ENCODE measurements at places on chromosomes 16 and 17. TPM values are rescaled to one million over a fixed set of nuclear protein-coding genes. Genes with fewer than 3 reads are reported as not detected.
A peak's percentile ranks its signal among the peaks of the same experiment; 100 is the strongest.

TNS4 gene
- 27.1 TPM for total RNA-seq

SLC47A1 gene
- total RNA-seq = 1.3 TPM

HOXB3 gene
- not detected for total RNA-seq

GLP2R gene
- under 0.01 TPM for total RNA-seq

CDH16 gene
- total RNA-seq = 1.8 TPM

RAB11FIP4 gene
- 16.4 TPM for total RNA-seq

MT2A gene
- total RNA-seq = 34.0 TPM

CDH15 gene
- under 0.01 TPM for total RNA-seq

ARL17B gene
- total RNA-seq = 1.5 TPM

CBX8 gene
- 2.7 TPM for total RNA-seq

TBC1D3H gene
- total RNA-seq = not detected

- DNase-seq = no peak
These were observed 333.1 kb upstream of the MAF start for GRCh38 chr16:79933603-79934002.

DNA sequence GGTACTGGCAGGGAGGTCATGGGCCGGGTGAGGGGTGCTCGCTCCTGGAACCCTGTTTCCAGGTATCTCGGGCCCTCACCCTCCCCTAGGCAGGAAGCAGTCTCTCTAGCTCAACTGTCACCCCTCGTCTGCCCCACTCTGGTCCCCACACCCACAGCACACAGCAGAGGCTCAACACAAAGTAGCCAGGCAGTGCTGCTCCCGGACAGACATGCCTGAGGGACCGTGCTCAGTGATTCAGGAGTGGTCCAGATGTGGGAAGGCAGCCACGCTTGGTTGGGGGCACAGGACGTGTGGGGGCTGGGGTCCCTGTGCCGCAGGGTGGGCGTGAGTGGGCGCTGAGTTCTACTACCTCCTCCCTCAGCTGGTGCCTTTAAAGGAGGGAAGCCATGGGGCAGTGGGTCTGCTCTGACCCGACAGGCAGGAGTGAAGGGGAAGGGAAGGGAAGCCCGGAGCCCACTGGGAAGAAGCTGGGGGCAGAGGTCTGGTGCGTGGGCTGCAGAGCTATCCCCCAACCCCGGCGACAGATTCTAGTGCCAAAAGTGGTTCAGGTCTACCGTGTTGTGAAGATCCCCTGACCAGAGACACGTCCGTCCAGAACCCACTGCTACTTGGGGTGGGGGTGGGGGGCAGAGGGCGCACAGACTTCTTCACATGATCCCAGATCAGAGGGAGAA, 11.8 kb downstream of the SLC16A3 start:
- no peak for DNase-seq

DNA sequence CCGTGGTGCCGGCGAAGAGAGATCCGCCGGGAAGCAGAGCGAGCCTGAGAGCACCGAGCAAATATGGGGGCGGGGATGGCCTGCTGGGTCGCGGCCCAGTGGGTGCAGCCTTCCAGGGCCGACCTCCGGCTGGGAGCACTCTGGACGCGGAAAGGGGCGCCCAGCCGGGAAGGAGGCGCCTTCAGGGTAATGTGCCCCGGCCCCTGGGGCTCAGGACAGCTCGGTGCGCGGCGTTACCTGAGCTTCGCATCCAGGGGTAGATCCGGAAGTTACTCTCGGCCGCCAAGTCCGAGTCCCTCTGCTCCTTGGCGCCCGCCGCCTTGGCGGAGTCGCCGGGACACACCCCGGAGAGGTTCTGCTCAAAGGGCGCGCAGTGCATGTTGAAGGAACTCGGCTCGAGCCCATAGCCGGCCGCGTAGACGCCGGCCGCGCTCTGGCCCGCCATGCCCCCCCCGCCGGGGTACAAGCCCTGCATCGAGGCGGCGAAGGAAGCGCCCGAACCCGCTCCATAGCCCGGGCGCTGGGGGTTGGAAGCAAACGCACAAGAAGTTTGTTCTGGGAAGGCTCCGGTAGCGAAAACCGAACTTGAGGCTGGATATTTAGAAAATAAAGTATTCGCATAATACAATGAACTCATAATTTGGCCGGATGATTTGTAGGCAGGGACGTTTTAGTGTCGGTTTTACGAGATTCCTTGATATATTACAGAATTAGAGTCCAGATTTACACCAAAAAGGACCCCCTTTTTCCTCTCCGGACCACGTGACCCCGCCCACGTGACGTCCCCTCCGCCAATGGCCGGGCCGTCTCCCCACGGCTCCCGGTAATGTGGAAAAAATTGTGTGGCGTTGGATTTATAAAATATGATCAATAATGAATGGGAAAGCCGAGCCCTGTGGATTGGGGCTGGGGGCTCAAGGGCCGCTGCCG, at the start of gene HOXB7:
HOXB7 (minus strand) TSS at position 736 of the 930 bp plus-strand sequence; CDS start at position 637, 99 bp downstream.
- no peak for DNase-seq

DNA sequence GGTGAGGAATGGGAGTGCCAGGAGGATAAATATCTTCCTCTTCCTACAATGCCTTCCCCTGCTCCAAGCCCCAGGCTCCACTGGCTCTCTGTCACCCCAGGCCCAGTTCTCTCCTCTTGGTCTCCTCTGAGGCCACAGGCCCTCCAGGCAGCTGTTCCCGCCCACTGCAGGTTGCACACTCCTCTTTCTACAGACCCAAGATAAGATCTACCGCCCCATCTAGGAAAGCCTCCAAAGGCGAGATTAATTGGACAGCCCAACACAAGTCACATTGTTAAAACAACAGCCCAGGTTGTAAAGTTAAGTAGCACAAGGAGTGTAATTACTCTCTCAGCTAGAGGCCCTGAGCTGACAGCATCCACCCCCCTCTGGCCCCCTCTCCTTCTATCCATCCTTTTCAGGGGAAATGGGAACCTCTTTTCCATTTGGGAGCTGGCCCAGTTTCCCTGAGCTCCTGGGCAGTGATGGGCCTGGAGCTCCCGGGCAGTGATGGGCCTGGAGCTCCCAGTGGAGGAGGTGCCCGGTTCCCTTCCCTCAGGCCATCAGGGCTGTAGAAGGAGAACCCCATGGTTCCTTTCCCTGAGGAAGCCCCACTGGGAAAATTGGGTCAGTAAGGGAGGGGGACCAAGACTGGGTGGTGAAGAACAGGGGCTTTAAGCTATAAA, 7.3 kb downstream of the DLX4 start:
- DNase-seq = no peak

GRCh38 chr17:3750296-3750695, 26.6 kb downstream of the HASPIN start:
- DNase-seq = no peak

DNA sequence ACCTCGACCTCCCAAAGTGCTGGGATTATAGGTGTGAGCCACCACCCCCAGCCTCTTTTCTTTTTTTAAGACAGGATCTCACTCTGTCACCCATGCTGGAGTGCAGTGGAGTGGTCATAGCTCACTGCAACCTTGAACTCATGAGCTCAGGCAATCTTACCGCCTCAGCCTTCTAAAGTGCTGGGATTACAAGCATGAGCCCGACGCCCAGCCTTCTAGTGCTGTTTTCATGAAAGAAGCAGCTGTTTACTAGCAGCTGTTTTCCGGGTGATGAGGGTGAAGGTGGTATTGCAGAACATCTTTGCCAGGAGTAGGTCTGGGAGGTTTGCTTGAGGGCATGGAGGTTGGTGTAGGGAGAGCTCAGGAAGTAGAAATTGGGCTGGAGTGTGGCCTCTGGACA, 2.0 kb downstream of the ADCY7 start:
- DNase-seq = no peak

GRCh38 chr17:43784628-43785101, 4.4 kb downstream of the CFAP97D1 start:
- DNase-seq = peak; percentile 54

DNA sequence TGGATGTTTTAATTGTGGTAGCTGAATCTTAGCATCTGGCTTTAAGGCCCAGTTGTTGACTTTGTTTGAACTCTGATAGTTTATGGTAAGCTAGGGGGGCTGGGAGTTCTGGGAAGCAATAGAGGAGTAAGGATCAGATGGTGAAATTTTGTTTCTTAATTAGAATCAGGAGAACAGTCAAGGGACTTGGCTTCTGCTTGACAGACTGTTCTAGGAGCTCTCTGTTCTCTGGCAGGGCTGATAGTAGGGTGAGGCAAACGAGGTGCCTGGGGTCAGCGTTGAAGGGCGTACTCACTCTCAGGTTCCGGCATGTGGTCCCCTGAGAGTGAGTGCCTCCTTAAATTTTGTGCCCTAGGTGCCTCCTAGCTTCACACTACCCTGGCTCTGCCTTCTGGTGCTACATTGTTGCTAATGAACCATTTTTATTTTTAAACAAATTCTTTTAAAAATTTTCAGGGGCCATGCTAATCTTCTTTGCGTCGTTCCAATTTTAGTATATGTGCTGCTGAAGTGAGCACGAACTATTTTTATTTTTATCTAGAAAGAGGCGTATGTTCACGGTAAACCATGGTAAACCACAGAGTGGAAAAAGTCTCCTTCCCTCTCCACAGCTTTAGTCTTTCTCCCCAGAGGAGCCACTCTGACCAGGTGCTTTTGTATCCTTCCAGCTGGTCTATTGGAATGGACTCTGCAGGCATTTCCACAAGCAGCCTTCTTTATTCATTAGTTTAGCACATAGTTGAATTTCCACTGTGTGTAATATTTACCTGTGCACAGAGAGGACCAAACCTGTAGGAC, 19.7 kb downstream of the SLC7A6 start:
- no peak for DNase-seq

DNA sequence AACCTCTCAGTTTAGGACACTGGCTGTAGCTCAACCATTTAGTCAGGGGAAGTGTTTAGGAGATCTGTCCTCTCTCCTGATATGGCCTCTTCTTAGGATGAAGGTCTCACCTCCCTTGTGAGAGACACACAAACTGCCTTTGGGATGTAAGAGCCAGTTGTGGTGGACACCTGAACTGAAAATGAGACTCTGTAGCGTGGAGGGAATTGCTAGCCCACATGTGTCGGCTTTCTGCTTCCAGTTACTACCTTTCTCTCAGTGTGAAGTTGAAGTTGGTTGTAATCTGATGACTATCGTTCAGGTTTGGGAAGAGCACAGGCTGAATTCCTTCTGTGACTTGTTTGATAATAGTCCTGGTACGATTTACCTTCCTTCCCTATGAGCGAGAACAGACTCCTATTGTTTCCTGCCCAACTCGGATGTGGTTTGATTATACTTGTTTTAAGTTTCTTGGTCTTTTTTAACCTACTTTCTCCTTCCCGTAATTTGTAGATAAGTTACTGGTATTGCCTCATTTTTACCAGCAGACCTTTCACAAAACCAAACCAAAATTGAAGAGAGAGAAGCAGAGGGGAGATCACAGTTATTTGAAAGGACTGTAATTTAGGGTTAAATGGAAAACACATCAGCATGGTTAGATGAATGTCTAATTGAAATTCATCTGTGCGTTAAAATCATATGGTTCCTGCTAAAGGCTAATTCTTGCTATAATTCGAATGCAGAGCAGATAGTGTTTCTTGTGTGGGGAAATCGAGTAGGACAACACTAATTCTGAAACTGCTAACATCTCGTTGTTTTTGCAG, 43.2 kb downstream of the CLEC16A start:
- no peak for DNase-seq

- no peak for DNase-seq
These were observed 125.8 kb downstream of the CCDC182 start for GRCh38 chr17:57619061-57619937.

DNA sequence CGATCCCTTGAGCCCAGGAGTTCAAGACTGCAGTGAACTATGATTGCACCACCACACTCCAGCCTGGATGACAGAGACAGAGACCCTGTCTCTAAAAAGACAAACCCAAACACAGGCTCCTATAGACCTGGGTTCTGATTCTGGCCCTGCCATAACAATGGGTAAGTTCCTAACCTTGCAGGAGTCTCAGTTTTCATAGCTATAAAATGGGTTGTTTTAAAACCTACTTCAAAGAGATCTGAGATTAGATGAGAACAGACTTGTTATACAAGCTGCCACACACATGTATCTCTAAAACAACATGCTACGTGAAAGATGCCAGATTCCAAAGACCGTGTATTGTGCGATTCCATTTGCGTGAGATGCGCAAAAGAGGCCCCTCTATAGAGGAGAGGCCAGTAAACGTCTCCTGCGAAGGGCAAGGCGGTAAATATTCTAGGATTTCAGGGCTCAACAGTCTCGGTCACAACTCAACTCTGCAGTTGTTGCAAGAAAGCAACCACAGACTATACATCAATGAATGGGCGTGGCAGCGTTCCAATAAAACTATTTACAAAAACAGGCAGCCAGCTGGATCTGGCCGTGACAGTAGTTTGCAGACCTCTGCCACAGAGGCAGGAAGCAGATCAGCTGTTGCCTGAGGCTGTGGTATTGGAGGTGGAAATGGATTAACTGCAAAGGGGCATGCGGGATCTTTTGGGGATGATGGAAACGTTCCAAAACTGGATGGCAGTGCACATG, 5.9 kb downstream of the CORO7 start:
- no peak for DNase-seq

GRCh38 chr17:29090750-29091605, 48.0 kb downstream of the PIPOX start:
- no peak for DNase-seq

DNA sequence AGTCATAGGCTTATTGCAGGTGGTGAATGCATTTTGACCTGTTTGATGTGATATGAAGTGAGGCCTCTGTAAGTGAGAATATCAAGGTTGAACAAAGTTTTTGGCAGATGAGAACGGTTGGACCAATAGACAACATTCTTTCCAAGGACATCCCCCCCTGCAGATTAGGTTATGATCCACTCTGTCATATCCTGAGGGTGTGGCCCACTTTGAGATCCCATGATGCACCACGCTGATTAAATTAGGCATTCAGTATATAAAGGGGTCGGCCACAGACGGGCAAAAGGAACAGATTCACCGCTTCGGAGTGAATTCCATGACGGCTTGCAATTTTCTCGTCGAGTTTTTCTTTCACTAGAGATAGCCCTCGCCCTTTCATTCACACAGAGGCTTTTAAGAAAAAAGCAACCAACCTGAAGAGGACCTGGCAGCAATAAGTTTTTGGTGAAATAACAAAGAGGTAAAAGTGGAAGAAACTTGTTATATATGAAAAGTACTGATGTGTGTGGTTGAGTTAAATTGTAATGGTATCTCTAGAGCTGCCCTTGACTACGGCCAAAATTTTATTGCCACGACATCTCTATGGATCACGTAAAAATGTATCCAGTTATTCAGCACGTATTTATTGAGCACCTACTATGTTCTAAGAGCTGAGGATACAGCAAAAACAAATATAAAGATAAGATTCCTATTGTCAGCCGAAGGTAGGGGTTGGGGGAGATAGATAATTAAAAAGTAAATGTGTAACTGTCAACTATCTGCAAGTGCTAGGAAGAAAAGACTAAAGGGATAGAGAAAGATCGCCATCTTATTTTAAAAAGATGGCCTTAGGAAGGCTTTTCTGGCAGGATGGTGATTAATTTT, 1.7 kb upstream of the RBBP6 start:
- DNase-seq = no peak

GRCh38 chr16:2085669-2086068, 37.9 kb downstream of the TSC2 start:
- DNase-seq = no peak

DNA sequence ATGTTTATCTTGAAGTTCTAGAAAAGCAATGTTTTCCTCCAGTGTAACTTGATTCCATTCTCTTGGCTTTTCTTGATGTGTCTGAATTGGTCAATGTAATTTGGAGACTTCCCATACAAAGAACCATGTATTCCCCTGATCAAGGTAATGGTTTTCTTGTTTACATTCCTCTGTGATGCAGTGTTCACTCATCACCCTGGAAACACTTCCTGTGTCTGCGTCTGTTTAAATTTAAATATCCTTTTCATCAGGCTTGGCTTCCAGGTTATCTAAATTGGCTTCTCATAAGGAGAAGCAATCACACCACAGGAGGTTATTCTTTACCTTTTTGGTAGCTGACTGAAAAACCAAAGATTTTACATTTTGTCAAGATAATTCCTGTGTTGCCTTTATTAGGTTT, 237.3 kb upstream of the WSCD1 start:
- peak; percentile 94 for DNase-seq
